Kidney tubule cell (primary cell): ENCODE measurements at places on chromosomes 4 and X.
A peak's percentile ranks its signal among the peaks of the same experiment; 100 is the strongest.

- DNase-seq: no peak
Observed at GRCh38 chr4:142339053-142339452, 507.0 kb downstream of the INPP4B start.

GRCh38 chr4:123588631-123589241 lies 192.1 kb downstream of the SPRY1 start:
- peak; percentile 53 for DNase-seq

- DNase-seq: no peak
Observed at GRCh38 chrX:40151211-40152172, 53.7 kb upstream of the BCOR start.

GRCh38 chrX:153900831-153901752 lies 3.4 kb upstream of the AVPR2 start:
- peak; percentile 88 for DNase-seq

DNA sequence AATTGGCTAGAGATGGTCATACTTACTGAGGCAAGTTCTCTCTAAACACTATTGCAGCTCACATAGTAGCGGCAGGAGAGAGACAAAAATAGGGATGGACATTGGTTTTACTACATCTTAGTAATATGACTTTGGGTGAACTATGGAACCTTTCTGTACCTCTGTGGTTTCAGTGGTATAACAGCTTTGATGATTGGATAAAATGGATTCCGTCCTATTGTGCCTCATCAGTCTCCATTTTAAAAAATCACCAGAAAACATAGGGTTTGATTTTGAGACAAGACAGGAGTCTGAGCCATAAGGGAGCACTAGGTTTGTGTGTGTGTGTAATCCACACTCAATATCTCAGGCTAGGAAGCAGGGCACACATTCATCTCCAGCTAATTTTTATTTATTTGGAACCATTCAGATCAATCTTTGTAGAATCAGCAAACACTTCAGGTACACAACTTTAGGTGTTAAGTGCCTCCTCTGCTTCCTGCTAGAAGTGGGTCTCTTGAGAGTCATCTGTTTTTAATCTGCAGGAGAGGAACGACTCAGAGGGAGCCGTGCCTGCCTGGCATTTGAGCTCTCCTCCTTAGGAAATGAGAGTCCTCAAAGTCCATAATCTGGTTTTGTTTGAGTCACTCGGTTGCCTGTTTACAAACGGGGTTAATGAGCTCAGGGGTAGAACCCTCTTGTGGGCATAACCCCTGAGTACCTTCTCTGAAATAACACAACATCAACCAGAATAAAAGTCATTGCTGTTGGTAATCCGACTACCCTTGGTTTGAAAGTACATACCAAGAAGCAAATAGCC lies 238.5 kb upstream of the BOD1L1 start:
- DNase-seq: peak; percentile 43

GRCh38 chr4:58191109-58191508 lies 1080.9 kb upstream of the IGFBP7 start:
- DNase-seq: no peak

- no peak for DNase-seq
Observed at GRCh38 chr4:88775529-88775928, 77.9 kb upstream of the NAP1L5 start.

DNA sequence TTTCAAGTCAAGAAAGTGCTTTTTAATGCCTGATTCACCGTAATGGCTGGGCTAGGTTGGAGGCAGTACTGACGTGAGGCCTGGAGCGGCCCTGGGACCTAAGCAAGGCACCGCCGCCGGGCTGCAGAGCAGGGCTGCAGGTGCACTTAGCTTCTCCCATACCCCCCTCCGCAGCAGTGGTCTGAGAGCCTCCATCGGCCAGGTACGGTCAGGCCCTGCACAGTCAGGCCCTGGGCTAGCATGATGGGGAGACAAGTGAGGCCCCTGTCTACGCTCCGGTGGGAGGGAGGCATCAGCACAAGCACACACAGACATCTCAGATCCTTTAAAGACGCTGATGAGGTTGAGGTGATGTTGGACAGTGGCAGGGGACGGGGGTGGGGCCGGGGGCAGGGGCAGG lies 4.7 kb downstream of the MAEA start:
- DNase-seq: no peak

DNA sequence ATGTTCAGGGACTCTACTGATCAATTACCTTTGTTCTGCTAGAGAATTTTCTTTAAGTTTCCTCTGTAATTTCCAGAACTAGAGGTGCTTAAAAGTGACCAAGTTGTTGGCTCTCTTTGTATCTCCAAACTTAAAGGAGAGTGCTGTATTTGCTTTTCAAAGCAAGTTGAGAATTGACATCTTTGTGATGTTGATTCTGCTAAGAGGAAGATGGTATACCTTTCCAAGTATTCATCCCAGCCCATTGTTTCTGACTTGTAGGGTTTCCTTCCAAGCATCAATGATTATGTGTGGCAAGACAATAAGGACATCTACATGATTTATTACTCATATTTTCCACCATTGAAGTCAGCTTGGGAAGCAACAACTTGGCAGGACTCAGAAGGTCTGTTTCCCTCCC lies 190.6 kb downstream of the GC start:
- no peak for DNase-seq

- DNase-seq: no peak
Observed at GRCh38 chr4:100936661-100937375, 410.5 kb downstream of the PPP3CA start.

DNA sequence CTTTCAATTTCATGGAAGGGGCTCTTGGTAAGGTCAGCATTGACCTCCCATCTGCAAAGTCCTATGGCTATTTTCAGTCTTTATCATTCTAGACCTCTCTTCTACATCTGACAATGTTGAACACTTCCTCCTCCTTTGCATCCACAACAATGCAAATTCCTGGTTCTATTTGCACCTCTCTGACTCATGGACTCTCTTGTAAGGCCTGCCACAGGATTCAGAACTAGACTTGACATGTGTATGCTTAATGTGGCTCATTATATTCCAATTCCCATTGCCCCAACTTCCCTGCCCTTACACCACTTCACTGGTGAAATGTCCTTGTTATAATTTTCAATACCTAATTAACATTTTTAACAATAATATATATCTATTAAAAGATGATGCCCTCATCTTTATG lies 314.3 kb upstream of the FGF13 start:
- DNase-seq: peak; percentile 19

DNA sequence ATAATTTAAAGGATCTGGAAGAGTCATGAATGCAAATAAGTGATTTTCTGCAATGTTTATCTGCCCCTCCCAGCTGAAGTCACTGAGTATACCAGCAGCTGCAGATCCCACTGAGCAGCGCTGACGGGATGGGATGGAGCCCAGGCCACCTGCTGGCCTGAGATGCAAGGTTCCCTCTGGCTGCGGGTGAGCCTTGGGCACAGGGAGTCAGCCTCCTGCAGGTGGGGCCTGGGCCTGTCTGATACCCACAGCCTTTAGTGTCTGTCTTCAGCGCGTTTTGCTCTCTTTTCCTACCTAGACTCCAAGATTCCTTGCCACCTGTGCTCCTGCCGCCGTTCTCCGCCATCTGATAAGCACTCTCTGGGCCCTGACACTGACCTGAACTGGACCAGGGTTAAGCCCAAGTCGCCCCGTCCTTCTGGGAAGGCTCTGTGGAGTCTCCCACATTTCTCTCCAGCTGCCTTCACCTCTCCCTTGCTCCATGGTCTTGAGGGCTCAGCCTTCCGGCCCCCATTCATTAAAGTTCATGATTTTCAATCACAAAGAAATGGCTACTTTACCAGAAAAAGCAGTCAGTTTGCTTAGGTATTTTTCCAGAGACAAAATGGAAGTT lies 223.1 kb upstream of the FAT1 start:
- peak; percentile 77 for DNase-seq

DNA sequence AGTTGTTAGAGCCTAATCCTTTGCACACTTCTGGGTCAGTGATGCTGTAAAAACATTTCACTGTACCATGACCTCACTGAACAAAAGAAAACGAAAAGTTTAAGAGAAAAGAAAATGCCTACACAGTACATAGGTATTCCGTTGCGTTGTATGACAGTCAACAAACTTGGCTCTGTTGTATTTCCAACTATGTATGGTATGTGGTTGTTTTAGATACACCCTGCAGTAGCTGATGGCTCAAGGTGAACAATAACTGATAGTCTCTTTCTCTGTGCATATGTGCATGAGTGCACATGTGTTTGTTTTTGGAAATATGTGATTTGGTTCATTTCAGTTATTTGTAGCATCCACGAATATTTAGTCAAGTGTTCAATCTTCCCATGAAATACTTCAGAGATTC lies 176.0 kb downstream of the BMPR1B start:
- DNase-seq: peak; percentile 14

DNA sequence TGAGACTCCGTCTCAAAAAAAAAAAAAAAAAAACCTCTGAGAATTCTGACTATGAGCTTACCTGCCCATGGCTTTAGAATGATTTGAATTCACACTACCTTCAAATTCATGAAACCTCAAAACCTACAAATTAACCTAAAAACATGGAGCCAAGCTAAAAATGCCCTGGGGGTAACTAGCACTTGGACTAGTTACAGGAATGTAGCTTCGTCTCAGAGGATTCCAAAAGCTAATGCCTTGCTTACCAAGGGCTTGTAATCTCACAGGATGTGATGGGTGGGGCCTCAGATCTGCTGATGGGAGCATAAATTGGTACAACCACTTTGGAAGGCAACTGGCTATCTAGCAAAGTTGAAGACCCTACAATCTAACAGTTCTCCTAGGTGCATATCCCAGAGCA lies 79.4 kb upstream of the SPRY1 start:
- DNase-seq: no peak

DNA sequence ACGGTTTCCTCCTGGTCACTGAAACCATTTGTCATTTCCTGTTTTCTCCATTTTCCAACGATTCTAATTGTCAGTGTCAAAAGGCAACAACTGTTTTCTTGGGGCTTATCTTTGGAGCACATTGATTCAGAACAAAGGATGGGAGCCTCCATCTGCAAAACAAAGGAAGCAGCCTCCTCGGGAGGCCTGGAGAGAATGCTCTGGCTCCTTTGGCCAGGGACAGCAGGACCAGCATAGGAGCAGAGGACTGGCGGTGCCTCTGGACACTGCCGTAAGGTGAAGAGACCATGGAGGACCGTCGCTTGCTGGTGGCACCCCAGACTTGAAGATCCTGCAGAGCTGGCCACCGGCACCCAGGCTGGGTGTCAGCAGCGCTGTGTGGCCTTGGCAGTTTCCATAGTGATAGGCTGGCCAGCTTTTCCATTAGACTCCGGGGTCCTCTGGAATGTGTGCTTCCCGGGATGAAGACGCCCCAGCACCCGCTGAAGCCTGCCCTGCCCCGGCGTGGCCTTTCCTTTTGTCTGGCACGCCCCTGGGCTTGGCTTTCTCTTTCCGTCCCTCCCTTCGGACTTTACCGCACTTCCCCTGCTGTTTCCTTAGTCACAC lies 61.1 kb upstream of the MTM1 start:
- no peak for DNase-seq

- no peak for DNase-seq
Observed at GRCh38 chrX:100297728-100298127, 112.3 kb downstream of the PCDH19 start.

DNA sequence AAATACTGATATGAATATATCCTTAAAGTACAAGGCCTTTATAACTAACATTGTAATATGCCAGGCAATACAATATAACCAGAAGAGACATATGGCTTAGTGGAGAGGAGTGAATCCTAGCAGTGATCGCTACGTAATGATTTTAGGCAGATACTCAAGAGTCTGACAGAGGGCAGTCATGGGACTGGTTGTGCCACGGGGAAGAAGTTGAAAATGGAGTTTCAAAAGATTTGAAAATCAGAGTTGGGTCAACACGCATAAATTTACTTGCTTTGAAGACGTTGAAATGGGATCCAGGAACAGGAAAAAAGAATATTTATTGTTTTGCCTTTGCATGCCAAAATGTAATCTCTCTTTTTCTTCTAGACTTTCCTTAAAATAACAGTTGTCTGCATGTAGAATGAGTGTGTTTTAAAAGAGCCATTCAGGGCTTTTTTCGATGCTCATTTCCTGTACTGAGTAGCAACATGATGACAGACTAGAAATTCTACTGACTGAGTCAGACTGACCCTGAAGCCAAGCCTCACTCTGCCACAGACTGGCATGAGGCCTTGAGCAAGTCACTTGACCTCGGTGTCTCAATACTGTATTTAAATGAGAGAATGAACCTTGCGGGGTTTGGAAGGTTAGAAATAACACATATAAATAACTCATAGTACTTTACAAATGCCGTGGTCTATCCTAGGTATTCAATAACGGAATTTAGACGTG lies 8.1 kb upstream of the SMS start:
- DNase-seq: peak; percentile 93

DNA sequence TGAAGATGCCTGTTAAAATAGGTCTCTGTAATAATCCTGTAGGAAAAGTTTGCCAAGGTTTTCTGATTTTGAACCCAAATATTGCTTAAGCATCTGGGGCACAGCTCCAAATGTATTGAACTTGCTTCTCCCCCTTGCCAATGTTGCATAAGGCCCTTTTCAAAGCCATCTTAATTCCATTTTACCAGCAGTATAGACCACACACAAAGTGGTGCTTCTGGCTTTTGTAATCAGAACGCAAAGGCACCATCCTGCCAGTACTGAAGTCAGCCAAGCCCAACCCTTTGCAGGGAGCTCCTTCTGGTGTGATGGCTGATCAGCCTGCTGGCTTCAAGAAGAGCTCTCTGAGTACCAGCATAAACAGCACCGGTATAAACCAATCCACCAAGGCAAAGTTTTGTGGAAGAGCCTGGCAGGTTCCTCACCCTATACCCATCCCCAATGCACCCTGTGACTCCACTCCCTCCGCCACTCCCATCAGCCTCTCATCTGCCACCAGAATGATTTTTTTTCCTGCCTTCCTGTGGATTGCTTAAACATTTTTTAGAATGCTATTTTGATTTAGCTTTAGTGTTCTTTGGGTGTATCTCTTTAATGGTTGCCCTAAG lies 39.2 kb upstream of the USP9X start:
- no peak for DNase-seq

GRCh38 chr4:77127837-77128621 lies 29.0 kb upstream of the CCNG2 start:
- no peak for DNase-seq

GRCh38 chr4:151455212-151455611 lies 46.2 kb downstream of the FHIP1A start:
- no peak for DNase-seq

DNA sequence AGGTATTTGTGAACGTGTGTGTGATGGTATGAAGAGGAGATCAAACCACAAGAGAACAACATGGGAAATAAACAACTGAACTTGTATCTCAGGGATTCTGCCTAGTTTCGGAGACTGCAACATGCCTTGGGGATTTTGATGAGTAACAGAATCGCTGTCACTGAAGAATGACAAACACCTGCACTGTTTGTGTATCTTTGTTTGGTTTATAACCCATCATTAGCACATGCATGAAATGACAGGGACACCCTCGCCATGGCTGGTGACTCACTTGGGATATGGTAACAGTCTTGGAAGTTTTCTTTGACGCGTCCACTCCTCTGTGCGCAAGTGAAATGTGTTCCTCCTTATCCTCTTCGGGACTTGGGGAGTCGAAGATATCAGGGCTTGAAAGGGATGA lies 30.3 kb upstream of the MAP3K15 start:
- no peak for DNase-seq

- no peak for DNase-seq
Observed at GRCh38 chr4:184471881-184472613, 2.3 kb downstream of the IRF2 start.

- peak; percentile 42 for DNase-seq
Observed at GRCh38 chrX:21741869-21742701, 15.8 kb downstream of the SMPX start.
